Fibroblast of skin of back (primary cell): ENCODE measurements at places on chromosomes 5 and 9.

DNA sequence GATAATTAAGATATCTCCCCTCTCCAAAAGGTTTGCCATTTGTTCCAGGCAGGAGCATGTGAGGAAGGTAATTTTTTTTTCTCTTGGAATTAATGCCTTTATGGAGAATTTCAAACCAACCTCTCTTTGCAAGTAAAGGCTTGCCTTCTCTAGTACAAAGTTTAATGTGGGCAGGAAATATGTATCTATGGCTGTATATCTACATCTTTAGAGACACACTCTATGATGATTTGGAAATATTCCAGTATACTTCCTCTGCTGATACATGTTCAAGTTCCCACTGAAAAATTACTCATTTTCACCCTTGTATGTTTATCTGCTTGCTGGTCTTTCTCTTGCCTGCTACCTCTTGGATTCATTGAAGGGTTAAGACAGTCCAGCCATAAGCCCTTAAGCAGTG, 83.5 kb upstream of the SEMA6A start:
- no peak for DNase-seq

- DNase-seq, result no peak
Measured at GRCh38 chr9:78566521-78566920, 269.6 kb downstream of the PSAT1 start.

DNA sequence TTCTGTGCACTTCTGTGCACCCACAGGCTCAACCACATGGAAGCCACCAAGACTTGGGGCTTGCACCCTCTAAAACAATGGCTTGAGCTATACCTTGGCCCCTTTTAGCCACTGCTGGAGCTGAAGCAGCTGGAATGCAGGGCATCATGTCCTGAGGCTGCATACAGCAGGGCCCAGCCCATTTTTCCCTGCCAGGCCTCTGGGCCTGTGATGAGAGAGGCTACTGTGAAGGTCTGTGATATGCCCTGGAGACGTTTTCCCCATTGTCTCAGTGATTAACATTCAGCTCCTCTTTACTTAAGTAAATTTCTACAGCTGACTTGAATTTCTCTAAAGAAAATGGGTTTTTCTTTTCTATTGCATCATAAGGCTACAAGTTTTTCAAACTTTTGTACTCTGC, 134.0 kb upstream of the EGFLAM start:
- no peak for DNase-seq

GRCh38 chr5:174706997-174707572, 17.3 kb upstream of the MSX2 start:
- no peak for DNase-seq

- no peak for DNase-seq
Measured at GRCh38 chr5:88393042-88393441, 124.4 kb upstream of the TMEM161B start.

GRCh38 chr9:20084125-20084524, 295.3 kb upstream of the SLC24A2 start:
- no peak for DNase-seq
